ENCODE measurements at places on chromosomes 5 and 9. TPM values are rescaled to one million over a fixed set of nuclear protein-coding genes. Genes with fewer than 3 reads are reported as not detected.

Gene PPP1R2B
- 0.14 TPM for total RNA-seq

GRCh38 chr5:126883564-126884245, 106.8 kb downstream of the LMNB1 start:
- H3K27ac ChIP-seq: no peak overlapping the region
- no peak overlapping the region for H3K4me3 ChIP-seq
- no peaks in the 10 kb centered on the region for H3K27me3 ChIP-seq
- no peak for DNase-seq
- no peaks in the 10 kb centered on the region for H3K36me3 ChIP-seq
- H3K4me1 ChIP-seq: no peaks in the 10 kb centered on the region

Gene CCL21
- not detected for total RNA-seq

Gene FBP1
- total RNA-seq: 0.62 TPM

GRCh38 chr9:36399980-36400331, at the start of gene RNF38:
TSS of gene RNF38 (minus strand) at chr9:36400269. CDS start at chr9:36400108, 161 bp downstream.
- H3K27me3 ChIP-seq: no peaks in the 10 kb centered on the region
- peak within 1 kb of the TSS; percentile 98 for H3K27ac ChIP-seq
- DNase-seq: no peak
- peaks cover 5% of the 10 kb centered on the region for H3K36me3 ChIP-seq
- H3K4me1 ChIP-seq: peaks cover 41% of the 10 kb centered on the region
